NCI-H526 (cell line): ENCODE measurements at places on chromosomes 5 and 9.

- no peak for DNase-seq
Measured at GRCh38 chr5:80090884-80091166, 55.7 kb downstream of the THBS4 start.

DNA sequence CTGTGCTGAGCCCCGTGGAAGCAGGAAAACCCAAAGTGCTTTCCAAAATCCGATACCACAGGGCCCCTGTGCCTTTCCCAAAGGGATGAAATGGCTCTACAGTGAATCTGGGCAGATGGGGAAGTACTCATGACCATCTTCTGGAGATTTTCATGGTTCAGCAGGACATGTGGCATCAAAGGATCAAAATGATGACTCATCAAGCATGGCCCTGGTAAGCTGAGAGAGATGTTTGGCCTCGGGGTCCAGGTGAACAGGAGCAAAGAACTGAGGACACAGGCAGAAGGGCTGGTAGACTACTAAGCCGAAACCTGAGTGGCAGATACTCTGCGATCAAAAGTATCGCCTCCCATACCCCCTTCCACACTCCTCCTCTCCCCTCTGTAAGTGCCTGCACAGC, 160.0 kb upstream of the EFNA5 start:
- DNase-seq = no peak

GRCh38 chr5:107864793-107865192, 194.1 kb upstream of the EFNA5 start:
- no peak for DNase-seq

DNA sequence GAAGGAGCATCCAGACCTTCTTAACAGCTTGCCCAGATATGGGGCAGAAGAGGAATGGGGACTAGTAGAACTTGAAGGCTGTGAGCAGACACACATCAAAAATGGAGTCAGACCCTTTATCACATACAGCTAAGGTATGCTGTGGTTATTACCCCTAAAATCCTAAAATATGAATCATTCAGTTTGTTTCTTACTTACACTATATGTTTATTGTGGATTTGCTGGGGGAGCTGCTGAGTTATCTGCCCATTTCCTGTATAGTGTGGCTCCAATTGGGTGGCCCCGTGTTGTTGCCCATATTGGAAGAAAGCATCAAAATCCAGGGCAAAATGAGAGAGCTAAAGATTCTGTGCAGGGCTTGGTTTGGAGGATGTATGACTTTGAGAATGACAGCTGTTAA, 56.9 kb downstream of the AP3S1 start:
- no peak for DNase-seq

GRCh38 chr5:112694853-112695709, 42.6 kb upstream of the APC start:
- DNase-seq = no peak

DNA sequence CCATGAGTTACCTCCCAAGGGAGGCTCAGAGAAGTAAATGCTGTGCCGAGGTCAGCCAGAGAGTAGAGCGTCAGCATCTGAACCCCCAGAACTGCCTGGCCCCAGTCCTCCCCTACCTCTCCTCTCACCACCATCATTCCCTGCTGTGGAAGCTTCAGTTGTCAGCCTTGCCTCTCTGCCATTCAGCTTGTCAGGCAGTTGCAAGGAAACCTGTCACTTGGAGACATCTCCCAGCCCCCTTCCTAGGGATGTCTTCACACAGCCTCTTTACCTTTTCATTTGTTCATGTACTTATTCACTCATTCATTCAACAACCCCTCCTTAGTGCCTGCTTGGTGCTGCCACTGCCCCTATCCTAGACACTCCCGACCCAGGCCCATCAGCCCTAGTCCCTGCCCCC, 2.1 kb downstream of the RGS14 start:
- no peak for DNase-seq

- DNase-seq = peak; percentile 34
Measured at GRCh38 chr9:35490155-35490909, 421 bp downstream of the RUSC2 start.
